ENCODE measurements at places on chromosomes 4 and X.

GRCh38 chr4:152935631-152936445 is at the start of gene FHDC1:
Gene FHDC1 (plus strand): TSS chr4:152936323. CDS start chr4:152943058, 6,735 bp downstream.
- DNase-seq, result no peak

- no peak for DNase-seq
Observed at GRCh38 chr4:185958094-185958747, 110.7 kb upstream of the TLR3 start.

GRCh38 chr4:159504684-159505083 is 401.8 kb downstream of the RAPGEF2 start:
- no peak for DNase-seq

DNA sequence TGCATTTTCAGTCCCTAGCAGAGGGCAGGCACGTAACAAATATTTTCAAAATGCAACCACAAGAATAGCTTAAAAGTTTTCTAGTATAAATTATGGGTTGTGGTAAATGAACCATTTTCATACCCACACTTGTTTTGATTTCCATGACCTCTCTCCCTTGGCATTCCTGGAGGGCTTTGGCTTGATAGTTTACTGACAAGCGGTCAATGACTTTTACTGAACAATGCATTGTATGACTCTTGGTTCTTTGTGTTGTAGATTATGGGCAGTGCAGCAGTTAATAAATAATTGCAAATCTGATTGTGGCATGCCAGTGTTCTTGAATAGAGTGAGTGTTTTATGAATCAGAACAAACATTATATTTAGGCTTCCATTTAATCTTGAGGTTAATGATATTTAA is 285.2 kb upstream of the ARX start:
- no peak for DNase-seq

DNA sequence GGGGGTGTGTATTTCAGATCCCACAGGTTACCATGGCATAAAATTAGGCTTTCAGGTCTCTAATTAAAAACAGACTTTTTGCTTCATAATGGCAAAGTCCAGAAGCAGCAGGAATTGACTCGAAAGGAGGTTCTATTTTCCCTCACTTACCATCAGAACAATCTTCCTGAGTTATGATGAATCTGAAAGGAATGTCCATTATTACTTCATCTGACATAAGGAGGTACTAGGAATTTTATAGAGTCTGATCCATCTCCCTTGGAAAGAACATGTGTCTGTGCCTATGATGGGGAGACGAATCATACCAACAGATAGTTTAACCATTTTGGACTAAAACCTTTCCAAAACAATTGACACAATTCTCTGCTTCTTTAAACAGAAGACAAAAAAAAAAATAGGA is 206.3 kb upstream of the FGF13 start:
- DNase-seq, result no peak

GRCh38 chr4:103375278-103375677 is 177.1 kb upstream of the CENPE start:
- no peak for DNase-seq

DNA sequence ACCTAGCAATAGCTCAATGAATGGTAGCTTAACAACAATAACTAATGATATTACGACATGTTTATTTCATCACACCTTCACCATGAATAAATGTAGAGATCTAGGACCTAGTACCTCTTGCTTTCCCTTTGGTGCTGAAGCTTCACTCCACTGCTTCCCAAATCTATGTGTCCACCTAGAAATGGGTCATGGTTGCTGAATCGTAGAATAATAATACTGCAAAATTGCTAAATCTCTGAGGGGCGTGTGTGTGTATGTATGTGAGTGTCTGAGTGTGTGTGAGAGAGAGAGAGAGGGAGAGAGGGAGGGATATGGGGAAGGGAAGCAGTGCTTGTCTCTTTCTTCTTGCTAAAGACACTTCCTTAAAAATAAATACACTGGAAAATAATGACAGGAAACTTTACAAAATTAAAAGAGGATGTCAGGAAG is 109.3 kb upstream of the BMP2K start:
- no peak for DNase-seq

DNA sequence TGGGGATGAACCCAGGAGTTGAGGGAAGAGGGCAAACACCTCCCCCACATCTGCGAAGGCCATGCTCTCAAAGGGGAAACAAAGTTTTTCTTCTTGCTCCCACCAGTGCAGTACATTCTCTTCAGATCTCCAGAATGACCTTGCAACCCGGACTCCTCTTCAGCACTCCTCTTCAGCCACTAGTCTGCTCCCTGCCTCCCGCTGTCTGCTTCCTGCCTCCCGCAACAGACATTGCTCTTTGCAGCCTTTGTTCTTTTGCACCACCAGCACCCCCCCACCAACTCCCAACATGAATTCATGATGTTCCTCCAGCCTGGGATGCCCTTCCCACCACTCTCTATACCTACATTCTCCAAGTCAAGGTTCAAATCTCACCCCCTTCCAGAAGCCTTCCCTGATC is 32.1 kb downstream of the UTP14A start:
- no peak for DNase-seq

GRCh38 chrX:123822965-123823364 is 36.9 kb upstream of the XIAP start:
- DNase-seq, result no peak

GRCh38 chrX:119648421-119648775 is 42.2 kb upstream of the NKRF start:
- DNase-seq, result no peak

All from cortex of kidney (tissue), 1 donor.